ENCODE measurements at places on chromosomes 7 and 10. TPM values are rescaled to one million over a fixed set of nuclear protein-coding genes. Genes with fewer than 3 reads are reported as not detected.

The C10orf143 gene
- total RNA-seq = 2.6 TPM

The NMT2 gene
- 19.0 TPM for total RNA-seq

The TRIL gene
- 3.5 TPM for total RNA-seq

The FAM24B gene
- not detected for total RNA-seq

The ACBD7 gene
- 1.1 TPM for total RNA-seq

The SPDYE5 gene
- total RNA-seq = not detected

The GRK5 gene
- total RNA-seq = 26.4 TPM

The WDR91 gene
- 8.1 TPM for total RNA-seq

The PLEKHA1 gene
- total RNA-seq = 53.2 TPM

The HTR7 gene
- 0.24 TPM for total RNA-seq
